Progenitor cell of endocrine pancreas (in vitro differentiated cells): ENCODE measurements at places on chromosomes 12 and 14.

DNA sequence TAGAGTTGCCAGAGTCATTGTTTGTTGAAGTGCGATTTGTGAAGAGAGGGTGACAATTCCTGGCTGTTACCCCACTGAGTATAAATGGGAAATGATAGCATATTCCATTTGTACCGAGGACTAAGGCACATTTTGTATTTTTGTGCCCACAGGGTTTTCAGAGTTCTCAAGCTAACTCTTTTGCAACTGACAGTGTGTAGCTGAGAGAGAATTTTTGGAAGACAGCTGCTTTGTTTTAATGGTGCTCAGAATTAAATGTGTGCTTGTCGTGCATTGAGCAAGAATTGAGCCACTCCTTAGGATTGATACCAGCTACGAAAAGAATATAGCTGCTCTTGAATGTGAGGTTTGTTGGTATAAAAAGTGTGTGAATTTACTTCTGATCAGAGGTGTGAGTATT is 21.7 kb downstream of the ANKRD13A start:
- DNase-seq = no peak

DNA sequence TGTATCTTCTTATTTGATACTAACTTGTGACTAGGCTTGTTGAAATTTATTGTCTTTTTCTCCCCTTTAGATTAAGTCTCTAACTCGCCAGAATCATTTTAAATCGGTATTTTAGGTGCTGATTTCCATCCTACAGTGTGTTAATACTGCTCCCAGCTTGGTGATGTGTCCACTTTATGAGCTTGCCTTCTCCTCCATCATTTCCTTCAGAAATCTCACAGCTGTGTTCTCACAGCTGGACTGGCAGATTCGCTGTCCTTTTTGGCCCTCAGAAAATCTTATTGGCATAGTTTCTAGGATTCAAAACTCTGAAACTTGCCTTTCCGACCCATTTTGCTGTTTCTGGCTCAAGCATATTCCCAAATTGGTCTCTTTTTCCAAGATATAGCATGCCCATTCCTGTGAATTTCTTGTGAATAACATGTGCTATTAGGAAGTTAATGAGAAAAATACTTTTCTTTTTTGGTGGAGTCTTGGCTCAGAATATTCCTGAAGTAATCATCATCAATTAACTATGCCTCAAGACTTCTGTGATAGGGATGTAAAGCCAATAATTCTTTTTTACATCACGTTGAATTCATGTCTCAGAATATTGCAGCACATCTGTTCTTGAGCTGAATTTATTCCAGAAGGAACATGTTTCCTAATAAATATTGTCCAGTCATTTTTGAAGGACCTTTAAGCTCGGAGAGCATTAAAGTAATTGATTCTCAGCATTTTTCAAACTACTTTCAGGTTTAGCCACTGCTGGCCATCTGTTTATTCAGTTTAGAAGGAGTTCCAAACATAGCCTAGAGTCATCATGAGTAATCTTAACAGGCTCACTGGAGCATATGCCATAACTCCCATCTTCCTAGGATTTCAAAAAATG is 50.0 kb upstream of the USP44 start:
- DNase-seq = no peak

DNA sequence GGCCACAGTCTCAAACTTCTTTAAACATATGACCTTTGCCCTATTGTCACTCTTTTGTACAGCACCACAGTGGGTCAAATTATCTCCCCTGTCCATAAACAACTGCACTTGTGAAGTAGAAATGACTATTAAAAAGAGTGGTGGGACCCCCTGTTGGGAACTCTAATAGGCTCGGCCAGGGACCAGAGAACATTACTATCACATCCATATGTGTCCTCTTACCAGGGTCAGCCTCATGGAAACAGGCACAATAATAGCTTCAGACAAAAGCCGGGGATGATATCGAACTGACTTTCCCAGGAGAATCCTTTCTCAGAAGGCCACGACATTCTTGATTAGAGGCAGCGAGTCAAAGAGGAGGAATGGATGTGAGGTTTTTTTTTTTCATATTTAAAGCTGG is 96.6 kb downstream of the NKX2-1 start:
- DNase-seq = no peak

- no peak for DNase-seq
These were observed 55.4 kb downstream of the FBXO33 start for GRCh38 chr14:39376667-39377403.

DNA sequence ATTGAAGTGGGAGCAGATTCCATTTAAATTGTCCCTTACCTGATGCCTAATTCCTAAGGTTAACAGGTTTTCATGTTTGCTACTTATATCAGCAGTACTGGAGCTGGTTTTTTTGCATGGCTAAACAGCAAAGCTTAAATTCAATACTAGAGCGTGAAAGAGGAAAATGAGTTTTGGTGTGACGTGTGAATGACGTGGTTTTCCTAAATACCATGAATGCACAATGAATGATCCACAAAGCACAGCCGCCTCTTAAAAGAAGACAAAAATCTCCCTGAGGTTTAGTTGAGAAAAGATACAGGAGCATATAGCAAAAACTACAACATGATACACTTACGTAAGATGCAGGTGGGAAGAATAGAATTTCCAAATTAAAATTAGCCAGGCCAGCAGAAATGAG is 731.1 kb downstream of the DIO2 start:
- no peak for DNase-seq

GRCh38 chr14:74549588-74549987 is 56.0 kb downstream of the ISCA2 start:
- DNase-seq = no peak

GRCh38 chr12:82883394-82884355 is 197.0 kb downstream of the TMTC2 start:
- no peak for DNase-seq

- DNase-seq = no peak
These were observed 15.9 kb downstream of the BHLHE41 start for GRCh38 chr12:26108915-26109314.

DNA sequence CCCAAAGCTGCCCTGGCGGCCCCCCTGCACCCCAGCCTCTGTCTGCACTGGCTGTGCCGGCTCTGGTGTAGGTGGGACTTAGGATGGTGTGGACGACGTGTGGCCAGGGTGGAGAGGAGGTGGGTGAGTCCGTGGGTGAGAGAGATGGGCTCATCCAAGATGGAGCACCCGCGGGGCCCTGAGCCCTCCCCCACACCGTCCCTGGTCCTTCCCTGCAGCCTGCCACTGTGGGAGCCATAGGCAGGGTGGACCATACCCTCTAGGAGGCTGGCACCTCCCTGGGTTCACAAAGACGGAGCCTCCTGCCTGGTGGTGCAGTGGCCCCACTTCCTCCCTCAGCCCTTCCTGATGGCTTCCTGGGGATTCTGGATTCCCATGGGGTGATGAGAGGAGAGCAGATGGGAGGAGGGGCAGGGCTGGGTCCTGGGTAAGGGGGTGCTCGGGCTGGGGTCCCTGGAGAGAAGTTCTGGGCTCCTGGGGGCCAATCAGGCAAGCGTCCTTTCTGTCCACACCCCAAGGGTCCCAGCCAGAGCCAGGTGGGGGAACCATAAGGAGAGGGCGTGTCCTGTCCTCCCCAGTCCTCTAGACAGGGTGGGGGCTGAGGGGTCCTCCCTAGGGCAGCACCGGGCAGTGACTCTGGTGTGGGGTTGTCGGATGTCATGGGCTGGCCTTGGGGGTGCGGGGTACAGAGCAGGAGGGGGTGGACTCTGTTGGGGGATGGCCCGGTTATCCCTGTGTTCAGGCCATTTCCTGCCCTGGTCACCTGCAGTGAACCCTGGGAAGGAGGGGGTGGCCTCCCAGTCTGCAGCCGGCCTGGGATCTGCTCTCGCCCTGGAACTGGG is 384.8 kb downstream of the TMEM121 start:
- DNase-seq = no peak

- no peak for DNase-seq
These were observed 49.4 kb downstream of the ABCC9 start for GRCh38 chr12:21891751-21892217.

DNA sequence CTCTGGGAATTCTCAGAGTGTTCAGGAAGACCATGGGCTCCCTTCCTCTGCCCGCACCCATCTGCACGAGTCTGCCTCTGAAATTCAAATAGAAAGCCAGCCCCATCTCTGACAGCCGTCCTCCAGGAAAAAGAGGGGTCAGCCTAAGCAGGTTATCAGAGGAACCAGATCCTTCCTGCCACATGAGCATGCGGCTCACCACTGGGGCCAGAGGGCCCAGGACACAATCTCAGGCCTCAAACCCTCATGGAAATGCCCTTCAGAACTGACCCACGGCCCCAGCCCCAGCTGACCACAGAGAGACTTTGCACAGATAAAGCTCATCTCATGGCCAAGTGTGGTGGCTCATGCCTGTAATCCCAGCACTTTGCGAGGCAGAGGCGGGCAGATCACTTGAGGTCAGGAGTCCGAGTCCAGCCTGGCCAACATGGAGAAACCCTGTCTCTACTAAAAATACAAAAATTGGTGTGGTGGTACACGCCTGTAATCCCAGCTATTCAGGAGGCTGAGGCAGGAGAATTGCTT is 23.2 kb downstream of the PXN start:
- no peak for DNase-seq

GRCh38 chr12:45458854-45459807 is 243.2 kb downstream of the ANO6 start:
- DNase-seq = no peak

GRCh38 chr14:34199585-34199984 is 248.7 kb upstream of the EGLN3 start:
- DNase-seq = no peak

GRCh38 chr12:55915482-55915859 is 12.2 kb downstream of the PYM1 start:
- DNase-seq = no peak

- no peak for DNase-seq
These were observed 61.3 kb upstream of the DDHD1 start for GRCh38 chr14:53214384-53214783.

DNA sequence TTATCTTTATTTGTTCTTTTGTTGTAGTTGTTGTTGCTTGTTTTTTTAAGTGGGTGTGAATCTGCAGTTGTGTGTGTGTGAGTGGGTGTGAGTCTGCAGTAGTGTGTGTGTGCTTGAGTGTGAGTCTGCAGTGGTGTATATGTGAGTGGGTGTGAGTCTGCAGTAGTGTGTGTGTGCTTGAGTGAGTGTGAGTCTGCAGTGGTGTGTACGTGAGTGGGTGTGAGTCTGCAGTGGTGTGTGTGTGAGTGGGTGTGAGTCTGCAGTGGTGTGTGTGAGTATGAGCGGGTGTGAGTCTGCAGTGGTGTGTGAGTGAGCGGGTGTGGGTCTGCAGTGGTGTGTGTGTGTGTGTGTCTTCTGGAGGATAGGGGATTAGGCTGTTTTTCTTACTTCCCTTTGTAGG is 1186.8 kb upstream of the SEL1L start:
- DNase-seq = no peak

DNA sequence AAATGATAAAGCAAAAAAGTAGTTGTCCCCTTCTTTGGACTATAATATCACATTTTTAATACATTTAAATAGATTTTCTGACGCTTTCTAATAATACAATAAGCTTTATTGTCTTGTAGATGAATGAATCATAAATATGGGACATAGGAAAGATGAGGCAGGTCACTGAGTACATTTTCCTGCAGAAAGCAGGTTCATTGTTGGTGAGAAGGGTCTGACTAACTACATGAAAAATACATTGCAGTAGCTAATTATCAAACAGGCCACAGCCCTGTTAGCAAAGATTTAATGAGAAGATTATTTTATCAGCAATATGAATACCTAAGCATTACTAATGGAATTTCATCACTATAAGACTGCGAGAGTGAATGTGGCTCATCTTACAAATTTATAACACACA is 45.6 kb downstream of the ABCD2 start:
- no peak for DNase-seq

DNA sequence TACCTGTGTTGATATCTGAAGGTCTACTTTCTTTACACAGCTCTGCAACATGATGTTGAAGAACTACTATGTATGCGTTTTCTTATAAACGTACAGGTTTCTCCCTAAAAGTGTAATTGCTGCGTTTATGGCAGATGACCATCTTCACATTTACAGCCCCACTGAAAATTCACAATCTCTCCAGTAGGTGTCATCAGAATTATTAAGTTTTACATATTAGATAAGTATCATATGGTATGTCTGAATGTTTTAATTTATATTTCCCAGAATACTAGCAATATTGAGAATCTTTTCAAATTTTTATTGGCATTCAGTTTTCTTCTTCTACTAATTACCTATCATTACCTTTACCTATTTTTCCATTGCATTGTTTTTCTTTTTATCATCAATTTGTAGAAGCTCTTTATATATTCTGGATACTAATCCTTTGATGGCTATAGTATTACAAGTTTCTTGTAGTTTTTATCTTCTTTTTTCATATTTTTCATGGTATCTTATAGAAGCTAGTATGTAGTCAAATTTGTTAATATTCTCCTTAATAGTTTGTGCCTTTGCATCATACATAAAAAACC is 123.5 kb downstream of the CAPZA3 start:
- DNase-seq = no peak

GRCh38 chr14:31292937-31293616 is 85.5 kb upstream of the HECTD1 start:
- no peak for DNase-seq

DNA sequence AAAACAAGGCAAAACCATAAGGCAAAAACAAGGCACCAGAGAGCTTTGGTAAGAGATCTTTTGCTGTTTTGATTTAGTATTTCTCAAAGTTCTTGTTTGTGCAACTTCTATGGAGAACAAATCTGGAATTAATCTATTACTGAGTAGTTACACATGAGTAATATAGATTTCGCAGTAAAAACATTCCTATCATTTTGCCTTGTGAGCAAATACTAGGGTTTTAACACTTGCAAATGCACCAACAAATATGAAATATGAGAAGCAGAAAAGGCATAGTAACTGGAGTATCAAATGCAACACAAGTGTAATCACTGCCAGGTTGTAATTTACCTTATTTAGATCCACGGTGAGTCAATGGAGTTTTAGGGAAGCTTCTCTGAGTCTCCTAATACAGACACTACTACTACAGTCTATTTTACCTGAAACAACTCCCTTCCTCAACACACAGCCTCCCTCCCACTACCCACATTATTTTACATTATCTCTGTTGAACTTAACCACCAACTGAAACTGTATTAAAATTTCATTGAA is 324.1 kb downstream of the FLRT2 start:
- DNase-seq = no peak

DNA sequence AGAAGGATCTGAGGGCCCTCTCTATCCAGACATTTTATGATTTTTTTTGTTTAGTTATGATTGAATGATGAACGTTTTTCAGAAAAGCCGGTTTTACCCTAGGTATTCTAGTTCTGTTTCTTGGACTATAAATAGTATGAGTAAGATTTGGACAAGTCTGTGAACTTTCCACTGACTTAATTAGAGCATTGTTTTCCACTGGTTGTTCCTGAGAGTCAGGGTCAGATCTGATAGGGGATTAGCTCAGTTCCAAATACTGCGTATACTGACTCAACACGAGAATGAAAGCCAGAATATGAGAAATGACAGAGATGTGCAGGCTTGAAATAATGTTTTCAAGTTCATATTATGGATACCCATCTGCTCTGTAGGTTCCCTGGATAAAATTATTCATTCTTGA is 361.6 kb downstream of the AEBP2 start:
- no peak for DNase-seq

GRCh38 chr12:97637770-97638169 is 175.2 kb downstream of the RMST start:
- no peak for DNase-seq

- DNase-seq = no peak
These were observed 118.3 kb downstream of the SLC25A21 start for GRCh38 chr14:37054144-37054543.
